Fibroblast of the conjunctiva (primary cell): ENCODE measurements at places on chromosomes 5 and 9.

GRCh38 chr5:177132136-177133095, 1.2 kb upstream of the NSD1 start:
- no peak for DNase-seq

DNA sequence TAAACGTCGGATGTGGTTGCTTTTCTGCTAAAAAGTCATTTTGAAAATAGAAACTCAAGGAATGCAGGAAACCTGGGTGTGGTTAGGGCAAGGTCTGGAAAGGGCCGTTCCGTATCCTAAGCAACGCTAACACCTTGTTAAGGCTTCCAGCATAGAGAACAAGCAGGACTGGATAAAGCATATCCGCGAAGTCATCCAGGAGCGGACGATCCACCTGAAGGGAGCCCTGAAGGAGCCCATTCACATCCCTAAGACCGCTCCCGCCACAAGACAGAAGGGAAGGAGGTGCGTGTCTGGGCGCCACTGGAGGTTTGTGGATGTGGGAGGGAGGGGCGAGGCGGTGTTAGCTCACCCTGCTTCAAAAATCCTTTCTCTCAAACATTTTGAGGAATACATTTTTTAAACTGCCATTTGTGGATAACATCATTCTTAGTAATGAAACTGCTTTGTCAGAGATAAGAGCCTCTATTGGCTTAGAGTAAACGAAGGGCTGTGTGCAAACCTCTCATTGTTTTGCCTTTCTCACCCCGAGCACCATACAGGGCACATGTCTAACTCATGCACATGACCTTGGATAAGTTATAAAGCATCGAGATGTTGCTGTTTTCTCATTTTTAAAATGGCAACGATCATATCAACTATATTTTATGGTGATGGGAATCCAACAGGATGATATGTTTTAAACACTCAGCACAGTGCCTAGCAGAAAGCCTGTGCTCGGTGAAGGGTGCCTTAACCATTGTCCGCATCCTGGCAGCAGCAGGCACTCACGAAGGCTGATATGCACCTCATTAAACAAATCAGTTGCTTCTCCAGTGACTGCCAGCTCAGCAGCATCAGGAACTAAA, 175.7 kb upstream of the OTULINL start:
- no peak for DNase-seq

DNA sequence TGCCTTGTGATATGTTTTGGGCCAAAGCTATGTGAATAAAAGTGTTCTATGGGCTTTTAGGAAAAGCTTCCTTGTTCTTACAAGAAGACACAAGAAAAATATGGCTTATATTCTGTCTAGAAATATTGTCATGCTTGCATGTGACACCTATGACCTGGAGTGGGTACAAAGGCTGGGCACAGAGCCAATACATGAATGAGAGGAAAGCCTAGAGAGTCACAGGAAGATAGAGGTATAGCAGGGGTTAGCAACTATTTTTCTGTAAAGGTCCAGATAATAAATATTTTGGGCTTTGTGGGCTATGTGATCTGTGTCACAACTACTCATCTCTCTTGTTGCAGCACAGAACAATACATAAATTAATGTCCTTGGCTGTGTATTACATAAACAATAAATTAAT, 196.6 kb upstream of the CD180 start:
- no peak for DNase-seq

DNA sequence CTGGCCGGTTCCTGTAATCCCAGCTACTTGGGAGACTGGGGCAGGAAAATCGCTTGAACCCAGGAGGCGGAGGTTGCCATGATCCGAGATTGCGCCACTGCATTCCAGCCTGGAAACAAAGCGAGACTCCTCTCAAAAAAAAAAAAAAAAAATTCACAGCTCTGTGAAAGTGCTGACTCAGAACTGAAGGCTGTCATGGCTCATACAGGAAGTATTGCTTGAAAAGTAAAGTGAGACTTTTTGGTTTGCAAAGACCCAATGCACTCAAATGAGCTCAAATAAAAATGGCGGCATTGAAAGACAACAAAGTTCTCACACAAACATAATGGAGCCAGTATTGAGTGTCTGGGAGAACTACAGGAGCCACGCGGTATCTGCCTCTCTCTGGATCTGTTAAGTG, 202.1 kb downstream of the FBXL7 start:
- DNase-seq: no peak
